ENCODE measurements at places on chromosomes 12 and 14.

GRCh38 chr12:130540376-130540775 is 175.7 kb downstream of the RIMBP2 start:
- DNase-seq: no peak

DNA sequence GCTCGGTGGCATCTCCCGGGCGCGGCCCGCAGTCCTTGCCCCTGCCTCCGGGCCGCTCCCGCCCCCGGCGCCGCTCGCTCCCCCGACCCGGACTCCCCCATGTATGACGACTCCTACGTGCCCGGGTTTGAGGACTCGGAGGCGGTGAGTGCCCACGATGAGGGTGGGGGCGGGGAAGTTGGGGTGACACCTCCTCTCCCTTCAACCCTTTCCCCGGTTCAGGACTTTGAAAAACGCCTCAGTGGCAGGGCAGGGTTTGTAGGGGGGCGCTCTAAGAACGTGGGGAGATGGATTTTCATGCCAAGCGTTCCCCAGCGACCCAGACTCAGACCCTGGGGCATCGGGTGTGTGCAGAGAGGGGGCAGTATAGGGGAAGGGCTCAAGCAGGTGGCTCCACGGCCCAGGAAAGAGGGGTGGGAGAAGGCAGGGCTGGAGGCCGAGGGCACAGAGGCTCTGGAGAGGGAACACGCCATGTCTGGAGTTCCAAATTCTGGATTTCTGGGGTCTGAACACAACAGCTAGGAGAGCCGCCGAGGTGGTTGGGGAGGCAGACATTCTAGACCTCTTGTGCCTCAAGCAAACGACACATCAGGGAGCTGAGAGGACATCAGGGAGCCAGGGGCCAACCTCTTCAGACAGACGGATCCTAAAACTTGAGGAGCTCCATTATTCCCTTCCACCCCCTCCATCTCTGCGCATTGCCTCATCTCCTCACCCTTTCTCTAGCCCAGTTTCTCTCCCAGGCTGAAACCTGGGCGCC is 715 bp downstream of the CACNB3 start:
- DNase-seq: no peak

DNA sequence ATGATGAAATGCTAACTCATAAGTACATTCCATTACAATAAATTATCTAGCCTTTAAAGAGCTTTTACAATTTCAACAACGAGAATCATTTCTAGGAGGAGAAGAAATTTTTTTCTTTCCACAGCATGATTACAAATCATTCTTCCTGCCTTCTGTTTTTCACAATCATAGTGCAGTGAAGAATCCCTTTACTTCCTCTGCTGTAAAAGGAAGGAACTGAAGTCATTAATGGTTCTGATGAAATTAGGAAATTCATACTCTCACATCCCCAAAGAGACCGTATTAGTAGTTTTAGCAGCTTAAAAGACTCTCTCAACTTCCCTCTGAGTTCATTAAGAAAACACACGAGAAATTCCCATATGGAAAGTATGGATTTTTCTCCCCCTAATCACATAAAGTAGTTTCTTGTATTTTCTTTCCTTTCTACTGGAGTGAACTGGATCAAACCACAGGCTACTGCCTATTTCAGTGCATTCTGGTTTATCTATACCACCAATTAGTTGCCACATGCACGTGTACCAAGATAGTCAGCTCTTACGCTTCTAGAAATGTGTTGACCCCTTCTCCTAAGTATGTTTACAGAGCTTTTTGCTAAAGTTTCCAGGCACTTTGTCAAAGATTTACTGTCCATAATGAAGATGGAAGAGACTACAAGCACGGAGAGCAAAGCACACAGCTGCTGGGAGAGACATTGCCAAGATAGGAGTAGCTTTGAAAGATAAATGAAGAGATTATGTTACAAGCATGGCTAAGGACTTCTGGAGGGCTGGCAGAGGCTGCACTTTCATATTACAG is 58.9 kb upstream of the KITLG start:
- DNase-seq: no peak

GRCh38 chr14:48703728-48704467 is 882.3 kb downstream of the RPS29 start:
- DNase-seq: no peak

DNA sequence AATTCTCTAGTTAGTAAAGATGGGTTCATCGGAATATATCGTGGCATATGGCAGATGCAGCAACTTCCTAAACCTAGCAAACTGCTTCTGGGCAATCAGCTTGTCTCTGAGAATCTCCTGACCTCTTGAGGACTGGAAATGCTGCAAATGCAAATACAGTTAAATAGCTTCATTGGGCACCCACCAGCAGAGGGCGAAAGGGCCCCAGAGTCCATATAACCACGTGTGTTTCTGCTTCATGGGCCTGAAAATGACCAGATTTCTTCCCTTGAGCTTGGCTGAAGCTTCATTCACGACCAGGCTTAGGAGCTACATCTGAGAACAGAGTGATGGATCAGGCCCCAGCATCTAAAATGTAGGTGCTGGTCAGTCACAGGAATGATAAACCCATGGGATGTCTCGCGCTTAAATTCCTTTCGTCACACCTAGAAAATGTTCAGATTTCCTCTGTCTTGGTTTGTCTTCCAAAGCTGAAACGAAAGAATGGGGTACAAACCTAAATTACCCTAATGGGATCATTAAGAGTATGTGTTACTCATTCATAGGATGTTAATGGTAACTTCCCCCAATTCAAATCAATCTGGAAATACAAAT is 1482.5 kb upstream of the TMEM132C start:
- no peak for DNase-seq

GRCh38 chr12:69886109-69886508 is 61.1 kb downstream of the MYRFL start:
- DNase-seq: no peak

GRCh38 chr12:27003421-27004381 is 10.5 kb downstream of the TM7SF3 start:
- DNase-seq: no peak

DNA sequence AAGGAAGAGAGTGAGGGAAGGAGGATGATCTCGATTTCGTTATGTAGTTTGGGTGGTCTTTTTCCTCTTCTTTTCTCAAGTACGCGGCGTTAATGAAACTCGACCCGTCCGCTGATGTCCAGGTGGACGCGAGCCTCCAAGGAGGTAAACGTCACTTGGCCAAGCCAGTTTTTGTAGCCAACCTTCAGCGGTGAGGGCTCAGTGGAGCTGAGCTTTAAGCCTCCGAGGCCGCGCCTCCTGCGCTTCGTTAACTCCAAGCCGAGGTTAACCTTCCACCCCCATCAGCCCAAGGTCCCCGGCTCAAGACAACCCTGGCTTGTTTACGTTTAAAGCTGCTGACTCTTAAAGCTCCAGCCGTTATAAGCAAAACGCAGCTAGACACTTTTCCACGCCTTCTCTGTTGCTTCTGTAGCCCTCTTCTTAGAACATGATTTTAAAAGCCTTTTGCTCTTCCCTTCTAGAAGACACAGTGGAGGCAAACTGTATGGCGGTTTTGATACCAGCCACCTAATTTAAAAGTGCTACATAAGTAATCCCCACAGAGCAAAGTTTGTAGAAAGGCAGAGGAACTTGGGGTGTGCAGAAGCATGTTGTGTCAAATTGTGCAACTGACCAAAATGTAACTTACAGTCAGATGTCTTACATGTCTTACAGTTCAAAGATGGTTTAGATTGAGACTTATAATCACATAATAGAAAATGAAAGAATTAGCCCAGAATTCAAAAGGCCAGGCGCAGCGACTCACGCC is 923 bp upstream of the ITPR2 start:
- no peak for DNase-seq

- no peak for DNase-seq
Measured at GRCh38 chr14:52977798-52978197, 26.9 kb upstream of the FERMT2 start.

DNA sequence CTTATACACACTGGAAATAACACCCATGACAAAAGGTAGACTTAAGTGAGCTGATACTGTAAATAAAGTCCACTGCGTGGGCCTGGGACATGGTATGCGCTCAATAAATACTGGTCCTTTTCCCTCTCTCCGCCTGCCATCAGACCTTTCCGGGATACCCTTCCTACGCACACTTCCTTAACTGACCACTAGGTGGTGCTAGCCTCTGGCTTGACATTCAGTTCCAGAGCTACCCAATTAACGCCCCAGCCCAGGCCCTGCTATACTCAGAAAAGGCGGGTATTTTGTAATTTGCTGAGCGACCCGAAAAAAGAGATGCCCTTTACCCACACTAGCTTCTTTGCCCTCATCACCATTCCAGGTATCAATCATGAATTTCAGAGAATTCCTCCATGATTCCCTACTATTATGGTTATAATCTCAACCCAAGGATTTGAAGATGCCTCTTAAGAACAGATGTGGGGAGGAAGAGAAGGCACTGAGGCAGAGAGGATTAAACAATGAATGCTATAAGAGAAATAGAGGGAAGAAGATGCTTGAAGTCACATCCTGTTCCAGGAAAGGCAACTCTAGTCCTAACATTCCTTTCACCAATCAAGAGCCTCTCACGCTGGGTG is 3.9 kb upstream of the LRP1 start:
- peak; percentile 65 for DNase-seq

- no peak for DNase-seq
Measured at GRCh38 chr14:95234426-95234825, 77.1 kb upstream of the DICER1 start.

All from amygdala (tissue), 56 donors.